ENCODE measurements at places on chromosomes 1 and 21.

- DNase-seq = peak; percentile 31
These were observed 651 bp downstream of the ZBTB8A start for GRCh38 chr1:32539584-32540571.

DNA sequence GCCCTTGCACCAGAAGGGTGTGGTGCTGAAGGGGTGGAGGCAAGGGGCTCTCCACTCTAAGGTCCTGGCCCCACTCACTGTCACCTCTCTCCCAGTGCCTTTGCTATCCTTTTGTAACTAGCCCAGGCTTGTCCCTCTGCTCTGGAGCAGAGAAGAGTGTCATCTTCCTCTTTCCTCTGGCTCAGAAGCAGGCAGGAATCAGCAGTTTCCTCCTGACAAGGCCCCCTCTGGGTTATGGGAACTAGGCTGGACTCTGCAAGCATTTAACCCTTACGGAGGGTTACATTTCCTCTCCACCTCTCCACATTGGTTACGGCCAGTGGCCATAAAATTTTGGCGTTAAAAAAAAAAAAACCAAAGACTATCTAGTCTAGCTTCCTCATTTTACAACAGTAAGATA lies 30.4 kb downstream of the PLXNA2 start:
- no peak for DNase-seq

DNA sequence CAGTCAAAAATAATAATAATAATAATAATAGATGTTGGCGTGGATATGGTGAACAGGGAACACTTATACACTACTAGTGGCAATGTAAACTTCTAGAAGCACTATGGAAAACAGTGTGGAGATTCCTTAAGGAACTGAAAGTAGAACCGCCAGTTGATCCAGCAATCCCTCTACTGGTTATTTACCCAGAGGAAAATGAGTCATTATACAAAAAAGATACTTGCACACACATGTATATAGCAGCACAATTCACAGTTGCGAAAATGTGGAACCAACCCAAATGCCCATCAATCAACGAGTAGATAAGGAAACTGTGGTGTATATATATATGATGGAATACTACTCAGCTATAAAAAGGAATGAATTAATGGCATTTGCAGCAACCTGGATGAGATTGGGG lies 176.0 kb downstream of the PLPP3 start:
- no peak for DNase-seq

GRCh38 chr1:110800079-110800478 lies 72.9 kb upstream of the CD53 start:
- DNase-seq = no peak

DNA sequence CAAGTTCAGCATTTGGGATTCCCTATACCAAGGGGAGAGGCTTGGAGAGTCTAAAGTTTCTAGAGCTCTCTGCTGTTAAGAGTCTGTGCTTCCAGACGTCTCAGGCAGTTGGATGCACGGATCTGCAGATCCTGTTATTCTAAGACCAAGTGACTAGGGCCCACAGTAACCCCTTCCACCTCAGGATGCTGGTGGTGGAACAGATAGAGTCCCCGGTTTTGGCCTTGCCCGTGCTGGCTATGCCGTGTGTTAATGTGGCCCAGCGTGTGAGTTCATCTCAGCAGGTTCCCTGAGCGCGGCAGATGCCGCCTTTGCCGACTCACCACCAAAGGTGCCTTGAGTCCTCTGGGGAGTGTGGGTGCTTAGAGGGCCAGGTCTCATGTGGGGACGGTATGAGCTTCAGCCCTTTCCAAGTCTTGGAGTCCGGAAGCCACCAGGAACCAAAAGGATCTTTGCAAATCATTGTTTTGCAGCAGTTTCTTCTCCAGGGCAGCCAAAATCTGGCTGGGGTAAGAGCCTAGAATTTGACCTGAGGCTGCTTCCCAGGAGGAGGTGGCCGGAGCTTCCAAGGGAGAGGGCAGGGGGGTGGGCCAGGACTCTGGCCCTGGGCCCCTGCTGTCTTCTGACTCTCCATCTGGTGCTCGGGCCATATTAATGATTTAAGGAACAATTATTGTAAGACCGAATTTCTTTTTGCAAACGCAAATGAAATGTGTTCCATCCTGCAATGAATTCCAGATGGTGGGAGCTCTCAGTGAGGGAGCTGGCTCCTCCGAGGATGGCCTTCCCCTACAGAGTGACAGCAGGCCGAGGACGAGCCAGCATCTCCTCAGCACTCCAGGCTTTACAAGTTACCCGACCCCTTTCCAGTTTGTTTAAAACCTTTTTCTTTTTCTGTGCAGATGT lies 205.7 kb downstream of the FOXD2 start:
- DNase-seq = peak; percentile 46

- no peak for DNase-seq
These were observed 8.6 kb upstream of the PKP1 start for GRCh38 chr1:201274616-201275252.

GRCh38 chr1:246221485-246222255 lies 285.4 kb downstream of the SMYD3 start:
- no peak for DNase-seq

- no peak for DNase-seq
These were observed 9.5 kb upstream of the MYOM3 start for GRCh38 chr1:24121406-24121805.

GRCh38 chr1:4853904-4854303 lies 199.5 kb downstream of the AJAP1 start:
- DNase-seq = no peak

DNA sequence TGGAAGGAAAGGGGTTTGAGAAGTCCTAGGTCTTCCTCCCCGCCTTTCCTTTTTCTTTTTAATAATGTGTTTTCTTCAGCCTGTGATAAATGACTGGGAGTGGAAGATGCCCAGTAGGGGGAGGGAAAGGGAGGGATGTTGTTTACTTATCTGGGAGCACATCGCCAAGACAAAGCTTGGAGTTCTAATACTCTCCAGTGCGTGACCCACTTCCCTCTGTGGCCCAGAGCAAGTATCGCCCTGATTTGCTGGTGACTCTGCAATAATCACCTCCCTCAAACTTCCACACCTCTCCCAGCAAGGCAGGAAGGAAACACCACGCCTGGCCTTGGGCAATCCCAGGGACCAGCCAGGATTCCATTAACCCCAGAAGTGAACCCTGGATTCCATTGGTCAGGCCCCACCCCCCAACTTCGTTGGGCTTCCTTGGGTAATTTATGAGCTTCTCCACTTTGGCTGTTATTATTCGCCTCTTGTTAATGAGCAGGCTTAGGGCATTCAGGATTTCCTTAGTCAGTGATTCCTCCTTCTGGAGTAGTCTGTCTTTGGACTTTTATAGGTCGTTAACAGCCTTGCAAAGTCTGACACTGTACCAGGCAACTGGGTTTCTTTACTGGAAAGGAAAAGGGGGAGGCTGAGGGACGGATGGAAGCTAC lies 24.3 kb upstream of the GRHL3 start:
- DNase-seq = peak; percentile 92

DNA sequence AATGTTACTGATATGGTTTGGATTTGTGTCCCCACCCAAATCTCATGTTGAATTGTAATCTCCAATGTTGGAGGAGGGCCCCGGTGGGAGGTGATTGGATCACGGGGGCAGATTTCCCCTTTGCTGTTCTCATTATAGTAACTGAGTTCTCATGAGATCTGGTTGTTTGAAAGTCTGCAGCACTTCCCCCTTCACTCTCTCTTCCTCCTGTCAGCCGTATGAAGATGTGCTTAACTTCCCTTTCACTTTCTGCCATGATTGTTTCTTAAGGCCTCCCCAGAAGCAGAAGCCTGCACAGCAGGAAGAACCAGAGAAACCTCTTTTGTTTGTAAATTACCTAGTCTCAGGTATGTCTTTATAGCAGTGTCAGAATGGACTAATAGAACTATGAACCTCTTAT lies 28.4 kb downstream of the TRIM33 start:
- no peak for DNase-seq

- no peak for DNase-seq
These were observed 221.3 kb upstream of the KCTD3 start for GRCh38 chr1:215345766-215346165.

GRCh38 chr1:156664767-156665411 lies 12.3 kb downstream of the NES start:
- DNase-seq = no peak

DNA sequence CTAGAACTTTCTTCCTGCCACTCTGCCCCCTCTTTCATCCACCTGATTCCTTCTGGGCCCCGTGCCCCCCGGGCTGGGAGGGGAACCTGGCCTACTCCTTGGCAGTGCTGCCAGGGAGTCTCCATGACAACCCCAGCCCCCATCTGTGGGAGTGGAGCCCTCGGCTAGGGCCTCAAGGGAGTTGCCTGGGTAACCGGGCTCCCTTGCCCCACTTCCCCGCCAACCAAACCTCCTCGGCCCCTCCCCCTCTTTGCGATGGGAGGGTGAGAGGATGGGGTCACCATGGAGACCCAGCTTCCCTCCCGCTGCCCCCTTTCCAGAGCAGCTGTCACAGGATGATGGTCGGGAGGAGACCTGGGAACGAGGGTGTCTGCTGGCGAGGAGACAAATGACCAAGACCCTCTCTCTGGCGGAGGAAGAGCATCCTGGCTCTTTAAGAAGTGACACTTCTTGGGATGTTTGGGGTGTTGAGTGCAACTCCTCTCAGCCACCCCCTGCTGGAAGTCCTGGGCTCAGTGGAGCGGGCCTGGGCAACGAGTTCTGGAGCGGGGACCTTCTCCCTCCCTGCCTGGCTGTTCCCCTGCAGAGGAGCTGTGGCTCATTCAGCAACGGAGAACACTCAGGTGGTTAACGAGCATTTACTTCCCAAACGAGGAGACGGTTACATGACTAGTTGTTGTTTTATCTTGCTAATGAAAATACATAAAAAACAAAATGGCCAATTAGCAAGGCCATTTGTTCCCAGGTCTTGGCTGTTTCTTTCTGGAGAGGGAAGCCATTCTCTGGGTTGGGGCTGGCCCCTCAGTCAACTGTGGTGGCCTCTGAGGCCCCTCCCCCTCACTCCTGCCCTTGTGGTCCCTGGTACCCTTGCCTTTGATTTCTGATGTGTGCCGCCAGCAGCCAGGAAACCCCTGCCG lies 82.8 kb downstream of the UBIAD1 start:
- no peak for DNase-seq
